ENCODE measurements at places on chromosomes 4 and X.

DNA sequence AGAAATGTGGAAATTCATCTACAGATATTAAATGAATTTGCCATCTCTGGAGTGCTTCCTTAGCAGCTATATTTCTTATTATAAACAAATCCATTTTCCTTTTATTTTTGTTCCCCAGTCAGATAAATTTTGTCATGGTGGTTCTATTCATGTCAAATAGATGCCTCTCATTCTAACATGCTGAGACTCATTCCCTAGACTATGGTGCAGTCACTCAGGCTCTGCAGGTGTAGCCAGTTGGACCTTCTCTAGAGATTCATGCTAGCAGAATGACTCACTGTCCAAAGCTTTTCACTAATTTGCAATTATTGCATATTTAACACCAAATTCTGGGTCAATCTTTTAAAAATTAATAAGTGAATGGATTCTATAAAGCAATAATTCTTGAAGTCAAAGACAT lies 1392.7 kb downstream of the PCDH7 start:
- DNase-seq: no peak

GRCh38 chr4:26804925-26805324 lies 55.7 kb upstream of the STIM2 start:
- DNase-seq: no peak

DNA sequence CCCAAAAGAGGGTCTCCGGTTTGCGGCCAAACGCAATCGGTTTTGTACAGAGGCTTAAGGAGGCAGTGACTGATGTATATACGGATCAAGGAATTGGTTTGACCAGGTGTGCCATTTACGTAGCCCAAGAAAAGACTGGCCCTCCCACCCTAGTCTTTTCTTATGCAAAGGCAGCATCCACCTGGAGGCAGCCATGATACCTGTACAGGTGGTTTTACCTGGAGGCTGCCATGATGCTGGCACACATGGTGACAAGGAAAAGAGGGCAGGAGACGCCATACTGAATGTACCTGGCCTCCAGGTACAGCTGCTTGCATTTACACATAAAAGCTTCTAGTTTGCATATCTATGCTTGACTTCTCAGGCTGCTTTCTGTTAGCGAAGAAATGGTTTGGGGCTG lies 917.7 kb upstream of the INTU start:
- no peak for DNase-seq

DNA sequence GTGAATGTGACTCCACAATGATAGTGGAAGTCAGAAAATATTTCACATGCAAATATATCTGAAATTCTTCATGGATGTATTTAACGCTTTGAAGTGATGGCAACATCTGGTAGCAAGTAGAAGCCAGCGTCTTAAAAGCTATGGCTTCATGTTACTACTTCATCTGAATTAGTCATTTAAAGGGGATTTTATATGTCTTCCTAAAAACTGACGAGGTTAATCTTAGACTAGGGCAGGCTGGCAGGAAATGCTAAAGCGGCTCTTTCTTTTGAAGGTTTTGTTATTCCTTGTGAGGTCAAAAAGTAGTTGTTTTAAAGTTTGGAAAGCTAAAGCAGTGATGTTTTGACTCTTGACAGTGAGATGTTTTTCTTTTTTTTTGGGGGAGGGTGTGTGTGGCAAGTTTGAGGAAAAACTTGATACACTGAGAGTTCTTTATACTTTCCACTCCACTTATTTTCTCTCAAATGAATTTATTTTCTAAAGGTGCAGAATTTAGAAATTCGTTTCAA lies 22.6 kb downstream of the PLS3 start:
- DNase-seq: no peak

DNA sequence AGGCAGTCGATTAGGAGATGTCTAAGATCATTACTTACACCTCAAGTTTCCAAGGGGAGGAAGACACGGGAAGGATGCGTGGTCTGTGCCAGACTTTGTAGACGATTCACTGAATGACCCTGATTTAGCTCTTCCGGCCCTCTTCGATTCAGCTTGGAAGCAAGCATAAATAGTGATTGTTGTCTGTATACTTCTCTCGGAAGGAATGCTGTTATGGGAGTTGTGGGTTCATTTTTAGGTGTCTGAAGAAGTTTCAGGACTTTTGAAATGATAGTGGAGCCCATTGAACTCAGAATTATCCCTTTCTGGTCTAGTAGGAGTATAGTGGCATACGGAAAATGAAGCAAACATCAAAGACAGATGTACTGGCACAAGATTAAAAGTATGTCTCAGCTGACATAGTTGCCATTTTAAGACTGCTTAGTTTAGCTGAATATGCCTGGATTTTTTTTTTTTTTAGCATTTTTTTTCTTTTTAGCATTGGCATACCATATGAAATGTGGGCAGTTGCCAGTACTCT lies 1.0 kb upstream of the ANKRD17 start:
- DNase-seq: no peak

DNA sequence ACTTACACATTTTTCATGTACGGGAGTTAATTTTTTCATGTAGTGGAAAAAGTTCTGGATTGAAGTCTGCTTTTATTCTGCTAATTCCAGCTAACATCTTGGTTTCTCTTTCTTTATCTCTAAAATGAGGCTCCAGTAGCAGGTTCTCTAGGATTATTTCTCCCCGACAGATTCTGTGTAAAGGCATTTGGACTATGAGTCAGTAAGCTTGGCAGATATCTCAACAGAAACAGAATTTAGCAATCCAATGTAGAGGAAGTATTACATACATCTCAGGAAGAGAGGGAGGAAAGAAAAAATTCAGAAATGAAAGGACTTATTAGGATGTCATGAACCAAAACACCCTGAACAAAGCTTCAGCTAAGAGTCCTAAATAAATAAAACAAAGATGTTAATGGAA lies 1682.3 kb upstream of the TENM3 start:
- no peak for DNase-seq

GRCh38 chr4:60682901-60683300 lies 517.2 kb upstream of the ADGRL3 start:
- no peak for DNase-seq

- DNase-seq: no peak
Observed at GRCh38 chr4:102342404-102343074, 2.7 kb downstream of the SLC39A8 start.

DNA sequence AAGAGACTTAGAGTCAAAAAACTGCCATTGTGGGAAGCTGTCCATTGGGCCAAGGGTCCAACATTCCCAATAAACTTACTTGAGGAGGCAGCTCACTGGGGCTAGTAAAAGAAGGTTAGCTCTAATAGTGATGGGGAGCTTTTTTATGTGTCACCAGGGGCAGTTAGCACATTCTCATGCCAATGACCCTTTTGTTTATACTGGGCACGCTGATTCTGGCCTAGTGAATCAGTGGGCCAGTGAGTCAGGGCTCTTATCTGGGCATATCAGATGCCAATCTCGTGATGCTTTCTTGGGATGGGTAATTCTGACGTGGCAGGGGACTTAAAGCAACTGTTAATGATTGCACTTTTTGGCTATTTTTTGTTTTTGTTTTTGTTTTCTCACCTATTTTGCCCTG lies 27.8 kb downstream of the TCEAL1 start:
- no peak for DNase-seq

DNA sequence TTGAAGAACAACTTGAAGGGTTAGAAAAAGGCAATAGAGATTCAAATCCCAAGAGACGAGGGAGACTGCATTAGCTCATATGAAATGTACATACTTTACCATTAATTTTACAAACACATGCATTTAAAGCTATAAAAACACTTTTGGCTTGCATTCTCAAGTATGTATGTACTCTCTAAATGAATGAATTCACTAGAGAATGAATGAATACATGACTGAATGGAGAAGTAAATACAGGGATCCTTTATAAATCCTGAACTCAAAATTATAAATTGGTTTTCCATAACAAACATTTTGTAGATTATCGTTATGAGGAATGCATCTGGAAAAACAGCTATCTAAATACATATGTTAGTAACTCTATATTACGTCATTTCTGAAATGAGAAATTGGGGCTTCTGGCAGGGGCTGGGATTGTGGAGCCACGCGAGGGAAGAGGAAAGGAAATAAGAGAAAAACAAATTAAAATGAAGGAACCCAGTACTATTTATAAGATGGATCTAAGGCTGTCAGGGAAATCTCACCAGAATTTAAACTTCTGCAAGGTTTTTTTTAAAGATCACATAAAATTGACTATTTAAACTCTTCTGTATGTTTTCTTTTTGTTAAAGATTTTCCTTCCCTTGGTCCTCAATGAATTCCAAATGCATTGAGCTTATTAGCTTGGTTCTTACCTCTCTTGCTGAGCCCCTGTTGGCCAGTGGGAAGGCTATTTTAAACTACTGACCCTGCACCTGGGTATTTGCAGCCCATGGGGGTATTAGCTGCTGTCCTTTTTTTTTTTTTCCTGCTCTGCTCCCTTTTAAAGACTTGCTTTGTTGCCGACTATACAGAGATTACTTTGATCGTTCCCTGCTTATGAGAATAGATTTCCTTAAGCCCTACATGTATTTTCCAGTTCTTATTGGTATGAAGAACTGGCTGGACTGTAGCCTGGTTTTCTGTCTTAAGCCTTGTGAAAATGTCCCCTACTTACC lies 207.8 kb downstream of the ADGRL3 start:
- DNase-seq: no peak

DNA sequence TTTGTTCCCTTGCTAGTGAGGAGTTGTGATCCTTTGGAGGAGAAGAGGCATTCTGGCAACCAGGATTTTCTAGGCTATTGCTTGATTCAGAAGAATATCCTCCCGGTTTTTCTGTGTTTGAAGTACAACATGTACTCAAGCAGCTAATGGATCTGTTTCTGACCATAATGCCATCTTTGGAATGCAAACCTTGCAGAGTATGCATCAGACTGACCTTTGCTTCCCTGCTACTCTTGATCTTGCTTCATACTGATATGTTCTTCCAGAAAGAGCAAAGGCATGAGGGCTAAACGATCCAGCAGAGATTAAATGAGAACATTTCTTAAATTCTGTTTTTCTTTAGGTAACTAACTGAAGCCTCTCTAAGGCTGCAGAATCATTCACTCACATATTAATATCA lies 265.4 kb upstream of the SLC7A11 start:
- no peak for DNase-seq

- DNase-seq: no peak
Observed at GRCh38 chrX:108216919-108217571, 125.5 kb downstream of the ATG4A start.

Measured in vagina (tissue), 2 donors.